ENCODE measurements at places on chromosomes 11 and 22. TPM values are rescaled to one million over a fixed set of nuclear protein-coding genes. Genes with fewer than 3 reads are reported as not detected.

The ACRV1 gene
- total RNA-seq: not detected

The TMEM223 gene
- total RNA-seq: 42.2 TPM

The MS4A1 gene
- not detected for total RNA-seq

The KCNK7 gene
- total RNA-seq: 0.23 TPM

The TMEM191B gene
- not detected for total RNA-seq

The CDC42EP2 gene
- total RNA-seq: 27.5 TPM

The LRRC56 gene
- 0.34 TPM for total RNA-seq
